GM13976 (cell line): ENCODE measurements at places on chromosomes 3 and 15.

DNA sequence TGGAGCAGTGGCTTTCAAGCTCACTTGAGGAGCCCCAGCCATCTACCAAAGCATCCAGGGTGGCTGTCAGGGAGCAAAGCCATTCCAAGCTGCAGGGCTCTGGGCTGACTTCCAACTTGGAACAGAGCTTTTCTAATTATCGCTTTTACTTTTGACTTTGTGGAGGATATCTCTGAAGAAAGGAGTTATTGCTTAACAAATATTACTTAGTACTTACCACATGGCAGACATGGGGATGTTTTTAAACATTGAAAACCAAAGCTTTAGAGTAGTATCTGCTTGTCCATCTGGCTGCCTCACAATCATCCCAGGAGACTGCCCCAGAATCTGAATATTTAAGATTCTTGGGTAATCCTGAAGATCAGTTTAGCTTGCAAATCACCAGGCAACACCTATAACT lies 8.9 kb downstream of the TAGLN3 start:
- no peak for DNase-seq

- no peak for DNase-seq
These were observed 33.1 kb upstream of the POLG start for GRCh38 chr15:89367485-89368451.

GRCh38 chr3:135918600-135918999 lies 46.9 kb upstream of the PPP2R3A start:
- no peak for DNase-seq

DNA sequence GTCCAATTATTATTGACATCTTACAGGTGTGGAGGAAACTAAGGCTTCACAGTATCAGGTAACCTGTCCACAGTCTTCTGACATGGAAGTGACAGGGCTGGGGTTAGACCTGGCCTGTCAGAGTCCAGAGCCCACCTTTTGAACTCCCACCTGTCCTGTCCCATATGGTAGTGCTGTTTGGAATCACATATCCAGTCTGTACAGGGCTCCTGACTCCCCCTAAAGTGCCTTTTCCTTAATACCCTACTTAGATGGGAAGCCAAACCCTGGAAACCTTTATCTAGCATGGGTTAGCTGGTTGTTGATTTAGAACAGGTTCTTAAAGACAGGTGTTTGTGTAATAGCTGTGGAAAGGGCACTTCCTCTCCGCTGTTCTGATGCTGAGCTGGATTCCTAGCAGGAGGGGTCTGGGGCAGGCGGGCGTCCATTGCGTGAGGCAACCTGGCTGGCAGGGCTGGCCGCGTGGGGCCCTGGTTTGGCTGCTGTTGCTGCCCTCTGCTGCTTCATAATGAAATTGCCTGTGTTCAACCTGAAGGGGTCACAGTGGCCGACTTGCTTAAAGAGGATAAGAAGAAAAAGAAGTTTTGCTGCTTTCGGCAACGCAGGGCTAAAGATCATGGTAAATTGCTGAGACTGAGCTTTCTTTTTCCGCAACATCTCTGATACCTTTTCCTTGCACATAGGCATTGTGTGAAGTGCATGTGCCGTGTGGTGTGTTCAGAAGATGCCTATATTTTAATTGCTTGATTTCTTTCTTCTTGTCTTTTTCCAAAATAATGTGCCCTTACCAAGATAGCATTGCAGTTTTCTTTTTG lies 136.2 kb downstream of the CHDH start:
- DNase-seq: peak; percentile 73

DNA sequence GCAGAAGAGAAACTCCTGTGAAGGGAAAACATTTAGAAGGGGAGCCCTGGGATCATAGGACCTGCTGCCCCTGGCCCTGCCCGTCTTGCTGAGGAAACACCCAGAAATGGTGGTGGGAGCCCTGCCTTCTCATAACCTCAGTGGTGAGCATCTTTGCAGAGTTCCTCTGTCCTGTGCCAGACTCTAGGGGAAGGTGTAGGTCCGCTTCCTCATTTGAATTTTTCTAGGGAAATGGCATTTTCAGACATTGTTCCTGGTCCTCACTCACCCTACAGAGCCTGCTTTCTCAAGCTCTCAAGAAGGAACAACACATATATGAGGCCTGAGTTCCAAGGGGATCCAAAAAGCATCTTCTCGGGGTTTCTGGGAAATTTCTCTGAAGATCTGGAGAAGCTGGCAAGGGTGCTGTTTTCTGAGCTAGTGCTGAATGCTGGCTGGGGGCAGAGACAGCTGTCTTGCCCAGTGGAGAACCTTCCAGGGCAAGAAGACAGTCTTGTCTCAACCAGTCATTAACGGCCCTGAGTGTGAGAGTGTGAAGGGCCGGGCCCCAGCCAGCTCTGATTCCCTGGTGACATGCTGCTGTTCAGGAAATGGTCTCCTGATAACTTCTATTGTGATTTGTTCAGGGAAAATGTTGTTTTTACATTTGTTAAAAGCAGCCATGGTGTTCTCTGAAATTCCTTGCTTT lies 283.1 kb upstream of the LRRFIP2 start:
- DNase-seq: no peak

DNA sequence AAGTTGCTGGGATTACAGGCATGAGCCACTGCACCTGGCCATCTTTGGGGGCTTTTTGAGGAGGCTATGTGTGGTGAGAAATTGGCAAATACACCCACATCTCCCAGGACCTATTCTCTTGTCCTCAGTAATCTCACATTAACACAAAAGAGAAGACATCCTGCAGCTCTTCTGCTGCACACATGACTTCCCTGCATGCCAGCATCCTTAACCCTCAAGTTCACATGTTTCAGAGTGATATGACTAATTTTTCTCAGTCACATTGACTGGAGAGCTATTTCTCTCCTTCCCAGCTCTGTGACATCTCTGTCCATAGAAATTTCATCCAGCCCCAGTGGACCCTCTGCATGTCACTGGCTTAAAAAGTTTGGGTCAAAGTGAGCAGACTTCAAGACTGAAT lies 1.9 kb upstream of the SKIC8 start:
- peak; percentile 38 for DNase-seq
